Stimulated activated CD4-positive, alpha-beta T cell treated with anti-CD3 and anti-CD28 coated beads, Interleukin-1b, Interleukin-23, amount 100 ng/mL, for 1 hour (primary cell): ENCODE measurements at places on chromosomes 16 and 17.

DNA sequence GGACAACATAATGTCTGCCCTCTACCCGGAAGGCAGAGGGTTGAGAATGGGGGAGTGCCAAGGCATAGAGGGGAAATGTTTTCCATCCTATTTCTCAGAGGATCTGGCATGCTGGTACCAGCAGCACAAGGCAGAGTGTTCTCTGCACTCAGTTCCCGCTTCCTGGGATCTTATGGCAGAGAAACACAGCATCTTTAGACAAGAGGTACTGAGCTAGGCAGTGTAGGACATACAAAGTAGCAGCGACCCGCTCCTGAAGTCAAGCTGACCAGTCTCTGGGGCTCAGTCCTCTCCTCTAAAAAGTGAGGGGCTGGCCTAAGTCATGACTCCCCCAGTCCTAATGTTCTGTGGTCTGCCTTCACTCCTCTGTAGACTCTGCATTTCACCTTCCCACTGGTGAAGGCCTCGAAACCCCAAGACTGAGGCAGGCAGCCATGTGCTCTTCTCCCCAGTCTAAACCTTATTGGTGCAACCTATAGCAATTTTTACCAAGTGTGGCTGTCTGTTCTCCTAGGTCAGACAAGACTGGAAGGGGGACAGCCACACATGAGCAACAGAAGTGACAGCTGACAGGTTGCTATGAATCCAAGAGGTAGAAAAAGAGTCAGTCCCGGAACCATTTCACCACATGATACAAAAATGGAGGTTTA is 11.3 kb upstream of the TSPOAP1 start:
- DNase-seq = no peak

- no peak for DNase-seq
These were observed 202.3 kb downstream of the RAB11FIP4 start for GRCh38 chr17:31593806-31594205.

DNA sequence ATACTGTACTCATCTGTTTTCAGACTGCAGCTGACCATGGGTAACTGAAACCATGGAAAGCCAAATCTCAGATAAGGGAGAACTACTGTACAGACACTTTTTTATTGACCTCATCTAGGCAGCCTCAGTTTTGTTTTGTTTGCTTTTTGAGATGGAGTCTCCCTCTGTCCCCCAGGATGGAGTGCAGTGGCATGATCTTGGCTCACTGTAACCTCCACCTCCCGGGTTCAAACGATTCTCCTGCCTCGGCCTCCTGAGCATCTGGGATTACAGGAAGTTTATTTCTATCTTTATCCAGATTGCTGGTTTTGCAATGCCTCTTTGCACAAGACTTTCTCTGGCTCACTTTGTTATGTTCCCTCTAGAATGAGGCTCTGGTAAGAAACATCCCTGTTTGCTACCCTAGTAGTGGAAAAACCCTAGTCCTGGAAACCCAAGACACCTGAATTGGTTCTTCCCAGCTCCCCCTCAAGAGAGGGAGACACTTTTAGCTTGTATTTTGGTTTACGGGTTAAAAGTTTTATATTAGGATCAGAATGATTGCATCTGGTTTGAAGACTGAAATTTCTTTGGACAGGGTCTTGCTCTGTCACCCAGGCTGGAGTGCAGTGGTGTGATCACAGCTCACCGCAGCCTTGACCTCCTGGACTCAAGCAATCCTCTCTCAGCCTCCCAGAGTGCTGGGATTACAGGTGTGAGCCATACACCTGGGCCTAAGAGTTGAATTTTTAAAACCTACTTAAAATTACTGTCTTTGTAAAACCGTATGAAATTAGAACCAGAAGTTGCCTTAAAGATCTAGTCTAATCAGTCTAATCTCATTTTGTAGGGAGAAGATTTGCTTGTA is 38.9 kb downstream of the ZNF207 start:
- DNase-seq = no peak

DNA sequence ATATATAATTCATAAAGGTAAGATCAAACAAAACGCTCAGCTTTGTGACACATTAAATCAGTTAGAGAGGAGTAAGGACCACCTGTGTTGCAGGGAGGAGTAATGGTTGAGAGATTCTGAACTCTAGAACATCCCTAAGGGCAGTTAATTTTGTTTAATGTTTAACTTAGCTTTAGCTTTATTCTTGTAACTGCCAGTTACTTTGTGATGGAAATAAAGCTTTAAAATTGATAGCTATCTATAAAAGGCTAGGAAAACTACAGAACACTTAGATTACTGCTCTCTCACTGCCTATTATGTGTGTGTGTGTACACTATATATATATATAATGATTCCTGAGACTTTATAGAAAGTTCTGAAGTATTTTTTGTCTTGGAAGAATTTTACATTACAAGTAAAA is 37.8 kb downstream of the PTRH2 start:
- DNase-seq = no peak

DNA sequence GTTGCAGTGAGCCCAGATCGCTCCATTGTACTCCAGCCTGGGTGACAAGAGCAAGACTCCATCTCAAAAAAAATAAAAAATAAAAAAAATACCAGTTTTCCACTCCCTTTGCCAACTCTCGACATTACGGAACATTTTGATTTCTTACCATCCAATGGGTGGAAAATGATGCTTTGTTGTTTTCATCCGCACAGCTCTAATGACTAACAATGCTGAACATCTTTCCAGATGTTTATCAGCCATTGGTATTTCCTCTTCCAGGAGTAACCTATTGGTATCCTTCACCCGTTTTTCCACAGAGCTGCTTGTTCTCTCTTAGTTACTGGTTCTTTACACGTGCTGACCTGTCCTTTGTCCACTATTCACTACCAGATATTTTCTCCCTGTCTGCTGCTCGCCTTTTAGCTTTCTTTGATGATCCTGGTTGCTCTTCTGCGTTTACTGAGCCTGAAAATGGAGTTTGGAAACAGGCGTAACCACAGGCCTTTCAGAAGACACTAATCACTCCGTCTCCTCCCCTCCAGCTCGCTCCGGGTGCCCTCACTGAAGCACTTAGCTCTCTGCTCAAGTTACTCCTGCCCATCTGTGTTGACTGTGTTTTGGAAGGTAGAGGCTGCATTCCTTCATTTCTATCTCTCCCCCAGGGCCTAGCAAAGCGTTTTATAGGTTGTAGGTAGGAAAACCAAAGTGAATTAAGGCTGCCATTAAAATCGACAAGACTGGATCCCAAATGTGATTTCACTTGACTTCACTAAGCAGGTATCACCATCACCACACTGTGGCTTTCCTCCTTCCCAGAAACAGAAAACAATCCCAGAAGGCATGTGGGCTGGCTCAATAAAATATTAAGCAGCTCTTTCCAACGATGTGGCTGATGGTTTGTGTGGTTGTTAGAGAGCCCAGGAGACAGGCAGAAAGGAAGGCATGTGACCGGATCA is 8.9 kb downstream of the SHPK start:
- DNase-seq = no peak

GRCh38 chr16:3580686-3581085 is 3.5 kb upstream of the NLRC3 start:
- no peak for DNase-seq

DNA sequence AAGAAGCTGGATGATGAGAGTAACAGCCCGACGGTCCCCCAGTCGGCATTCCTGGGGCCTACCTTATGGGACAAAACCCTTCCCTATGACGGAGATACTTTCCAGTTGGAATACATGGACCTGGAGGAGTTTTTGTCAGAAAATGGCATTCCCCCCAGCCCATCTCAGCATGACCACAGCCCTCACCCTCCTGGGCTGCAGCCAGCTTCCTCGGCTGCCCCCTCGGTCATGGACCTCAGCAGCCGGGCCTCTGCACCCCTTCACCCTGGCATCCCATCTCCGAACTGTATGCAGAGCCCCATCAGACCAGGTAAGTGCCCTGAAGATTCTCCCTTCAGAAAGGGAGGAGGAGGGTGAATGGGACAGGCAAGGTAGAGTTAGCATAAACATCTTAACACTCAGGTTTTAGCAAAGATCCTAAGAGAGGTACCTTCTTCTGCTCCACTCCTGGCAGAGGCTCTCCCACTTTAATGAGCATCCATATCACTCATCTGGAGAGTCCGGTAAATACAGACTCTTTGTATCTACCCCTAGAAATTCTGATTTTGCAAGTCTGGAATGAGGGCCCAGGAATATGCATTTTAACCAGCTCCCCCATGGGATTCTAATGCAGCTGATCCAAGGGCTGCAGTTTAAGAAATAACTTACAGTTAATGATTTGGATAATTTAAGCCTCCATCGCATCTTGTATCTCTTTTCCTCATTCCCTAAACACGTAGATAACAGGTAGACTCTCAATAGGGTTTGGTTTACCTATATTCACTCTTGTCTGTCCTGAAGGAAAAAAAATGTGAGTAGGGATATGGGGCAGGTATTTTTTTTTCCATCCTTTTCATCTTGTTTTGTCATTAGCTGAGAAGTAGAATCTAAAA is 3.3 kb downstream of the HLF start:
- no peak for DNase-seq

- no peak for DNase-seq
These were observed 151.2 kb downstream of the CMIP start for GRCh38 chr16:81595629-81596292.

DNA sequence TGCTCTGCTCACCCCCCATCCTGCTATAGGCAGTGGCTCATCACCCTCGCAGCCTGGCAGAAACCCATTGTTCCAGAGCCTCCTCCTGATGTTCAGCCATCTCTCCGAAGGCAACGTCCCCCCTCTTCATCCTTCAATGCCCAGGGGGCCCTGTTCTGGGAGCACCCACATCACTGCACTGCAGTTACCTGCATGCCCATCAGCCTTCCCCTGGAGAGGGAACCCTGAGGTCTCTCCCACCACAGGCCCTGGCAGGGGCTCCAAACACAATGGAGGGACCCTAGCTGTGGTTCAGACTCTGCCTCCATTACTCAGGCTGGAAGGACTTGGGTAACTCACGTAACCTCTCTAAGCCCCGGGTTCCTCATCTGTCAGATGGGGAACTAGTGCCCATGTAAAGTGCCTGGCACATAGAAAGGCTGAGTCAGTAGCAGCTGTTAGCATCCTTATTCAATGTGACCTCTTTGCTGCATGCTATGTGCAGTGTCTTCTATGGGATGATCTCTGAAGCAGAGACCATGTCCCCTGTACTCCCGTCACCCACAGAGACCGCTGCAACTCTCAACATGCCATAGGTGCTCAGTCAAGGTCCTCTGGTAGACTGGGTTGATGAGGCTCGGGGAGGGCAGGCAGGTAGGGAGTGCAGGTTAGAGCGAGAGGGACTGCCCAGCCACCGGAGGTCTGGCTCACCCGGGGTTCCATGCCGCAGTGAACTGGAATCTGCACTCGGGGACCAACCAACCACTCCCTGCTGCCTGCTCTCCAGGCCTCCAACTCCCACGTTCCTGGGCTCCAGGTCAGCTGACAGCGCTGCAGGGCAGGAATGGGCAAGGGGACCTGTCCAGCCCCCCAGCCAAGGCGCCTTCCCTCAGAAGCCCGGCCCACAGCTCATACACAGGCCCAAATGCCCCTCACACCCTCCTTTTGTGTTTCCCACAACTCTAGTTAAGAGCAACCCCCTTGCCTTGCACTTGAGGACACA is 233.2 kb downstream of the ZNF423 start:
- DNase-seq = no peak

DNA sequence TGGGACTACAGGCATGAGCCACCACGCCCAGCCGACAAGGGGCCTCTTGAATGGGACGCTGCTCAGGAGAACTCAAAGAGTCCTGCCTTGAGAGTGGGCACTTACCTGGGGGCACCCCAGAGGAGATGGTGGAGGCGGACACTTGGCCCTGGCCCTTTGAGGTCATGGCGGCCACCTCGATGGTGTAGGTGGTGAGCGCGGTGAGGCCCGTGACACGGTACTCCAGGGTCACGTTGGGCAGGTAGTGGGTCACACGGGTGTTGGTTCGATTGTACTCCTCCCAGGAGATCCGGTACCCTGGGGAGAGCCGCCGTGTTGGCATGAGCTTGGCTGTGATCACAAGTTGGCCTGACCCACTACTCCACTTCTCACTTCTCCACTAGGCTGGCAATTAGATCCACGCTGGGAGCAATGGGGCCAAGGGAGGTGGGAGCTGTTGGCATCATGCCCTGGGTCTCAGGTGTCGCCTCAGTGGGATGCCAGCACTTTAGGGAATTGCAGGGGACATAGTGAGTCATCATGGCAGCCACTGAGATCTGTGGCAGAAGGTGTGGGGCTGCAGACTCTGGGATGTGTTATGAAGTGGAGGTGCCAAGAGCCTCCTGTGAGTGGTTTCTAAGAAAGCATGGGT is 89.2 kb upstream of the CDC42EP4 start:
- no peak for DNase-seq

DNA sequence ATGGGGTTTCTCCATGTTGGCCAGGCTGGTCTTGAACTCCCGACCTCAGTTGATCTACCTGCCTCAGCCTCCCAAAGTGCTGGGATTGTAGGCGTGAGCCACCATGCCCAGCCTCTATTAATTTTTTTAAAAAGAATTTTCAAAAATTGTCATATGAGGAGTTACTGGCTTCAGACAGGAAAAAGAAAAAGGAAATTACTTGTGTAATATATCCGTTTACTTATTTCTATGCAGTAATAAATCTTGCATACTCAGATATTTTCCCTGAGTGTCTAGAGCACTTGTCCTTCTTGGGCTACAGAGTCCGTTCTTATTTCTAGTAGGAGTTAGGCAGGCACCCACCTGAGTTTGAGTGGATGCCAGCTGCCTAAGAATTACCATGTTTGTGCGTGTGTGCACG is 85.8 kb downstream of the VMP1 start:
- no peak for DNase-seq

DNA sequence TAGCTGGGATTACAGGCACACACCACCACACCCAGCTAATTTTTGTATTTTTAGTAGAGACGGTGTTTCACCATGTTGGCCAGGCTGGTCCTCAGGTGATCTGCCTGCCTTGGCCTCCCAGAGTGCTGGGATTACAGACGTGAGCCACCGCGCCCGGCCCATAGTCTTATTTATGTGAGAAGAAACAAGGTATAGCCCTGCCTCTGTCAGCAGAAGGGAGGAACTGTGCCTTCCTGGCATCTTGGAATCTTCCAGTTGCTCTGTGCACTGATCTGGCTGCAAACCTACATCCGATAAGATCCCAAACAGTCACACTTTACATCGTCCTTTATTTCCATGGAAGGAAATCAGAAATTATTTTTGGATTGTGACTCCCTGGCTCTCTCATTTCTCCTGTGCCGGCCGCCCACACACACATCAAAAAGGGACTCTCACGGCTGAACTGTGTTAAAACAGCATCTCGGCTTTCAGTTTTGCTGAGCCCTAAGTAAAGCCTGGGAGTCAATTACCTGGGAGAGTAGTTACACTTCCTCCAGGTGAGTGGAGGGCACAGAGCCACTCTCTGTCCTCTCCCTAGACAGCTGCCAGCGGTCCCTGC is 23.3 kb downstream of the WIPI1 start:
- no peak for DNase-seq

GRCh38 chr16:4194661-4195060 is 47.2 kb downstream of the SRL start:
- DNase-seq = no peak

GRCh38 chr17:16383216-16383615 is 2.3 kb downstream of the UBB start:
- DNase-seq = no peak

DNA sequence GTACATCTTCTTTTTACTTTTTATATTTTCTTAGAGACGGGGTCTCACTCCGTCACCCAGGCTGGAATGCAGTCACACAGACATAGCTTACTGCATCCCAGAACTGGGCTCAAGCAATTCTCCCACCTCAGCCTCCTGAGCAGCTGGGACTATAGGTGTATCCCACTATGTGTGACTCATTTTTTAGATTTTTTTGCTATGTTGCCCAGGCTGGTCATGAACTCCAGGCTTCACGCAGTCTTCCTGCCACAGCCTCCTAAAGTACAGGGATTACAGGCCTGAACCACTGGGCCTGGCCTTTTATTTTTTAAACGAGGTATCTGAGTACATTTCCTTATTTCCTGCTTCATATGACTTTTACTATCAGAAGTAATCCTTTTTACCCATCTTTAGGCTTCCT is 48.0 kb downstream of the GLG1 start:
- DNase-seq = no peak
